ENCODE measurements at places on chromosomes 7 and 10.

- peak; percentile 45 for DNase-seq
Measured at GRCh38 chr7:1520539-1521234, 9.8 kb upstream of the MAFK start.

DNA sequence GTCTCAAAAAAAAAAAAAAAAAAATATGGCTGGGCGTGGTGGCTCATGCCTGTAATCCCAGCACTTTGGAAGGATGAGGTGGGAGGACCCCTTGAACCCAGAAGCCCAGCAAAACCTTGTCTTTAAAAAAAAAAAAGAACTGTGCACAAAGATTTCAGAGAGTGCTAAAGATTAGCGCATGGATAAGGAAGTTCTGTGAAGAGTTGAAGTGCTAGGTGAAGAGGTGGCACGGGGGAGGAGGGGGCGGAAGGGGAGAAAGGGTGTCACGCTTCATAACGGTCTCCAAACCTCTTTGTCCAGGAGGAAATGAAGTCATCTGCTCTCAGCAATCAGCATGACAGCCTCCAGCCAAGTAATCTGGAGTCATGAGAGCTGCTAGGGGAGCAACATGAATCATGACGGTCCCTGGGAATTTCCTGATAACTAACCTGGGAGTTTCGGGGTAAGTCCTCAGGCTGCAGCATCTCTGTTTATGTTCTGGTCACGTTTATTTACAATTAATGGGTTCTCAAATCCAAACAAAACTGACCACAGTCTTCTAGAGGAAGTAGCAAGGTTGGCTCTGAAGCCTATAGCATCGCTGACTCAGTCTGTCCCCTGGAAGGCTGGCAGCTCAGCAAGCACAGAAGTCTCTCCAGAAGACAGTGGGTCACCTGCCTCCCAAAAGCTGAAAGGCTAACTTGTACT, 1.9 kb upstream of the PLAU start:
- peak; percentile 100 for DNase-seq

DNA sequence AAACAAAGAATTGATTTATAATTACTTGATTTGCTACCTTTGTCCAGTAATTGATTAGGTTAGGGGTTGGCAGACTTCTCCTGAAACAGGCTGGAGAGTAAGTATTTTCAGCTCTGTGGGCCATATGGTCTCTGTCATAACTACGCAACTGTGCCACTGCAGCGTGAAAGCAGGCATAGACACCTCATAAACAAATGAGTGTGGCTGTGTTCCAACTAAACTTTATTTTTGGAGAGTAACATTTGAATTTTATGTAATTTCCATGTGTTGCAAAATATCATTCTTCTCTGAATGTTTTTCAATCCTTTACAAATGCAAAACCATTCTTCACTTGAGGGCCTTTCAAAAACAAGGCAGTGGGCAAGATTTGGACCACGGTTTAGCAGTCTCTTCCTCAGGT, 76.9 kb downstream of the GALNT17 start:
- DNase-seq, result no peak

- no peak for DNase-seq
Measured at GRCh38 chr10:126868371-126868770, 36.9 kb upstream of the DOCK1 start.

- DNase-seq, result peak; percentile 78
Measured at GRCh38 chr10:133009218-133009950, 67.0 kb upstream of the CFAP46 start.

- peak; percentile 25 for DNase-seq
Measured at GRCh38 chr7:127383123-127383835, 9.2 kb downstream of the ZNF800 start.

DNA sequence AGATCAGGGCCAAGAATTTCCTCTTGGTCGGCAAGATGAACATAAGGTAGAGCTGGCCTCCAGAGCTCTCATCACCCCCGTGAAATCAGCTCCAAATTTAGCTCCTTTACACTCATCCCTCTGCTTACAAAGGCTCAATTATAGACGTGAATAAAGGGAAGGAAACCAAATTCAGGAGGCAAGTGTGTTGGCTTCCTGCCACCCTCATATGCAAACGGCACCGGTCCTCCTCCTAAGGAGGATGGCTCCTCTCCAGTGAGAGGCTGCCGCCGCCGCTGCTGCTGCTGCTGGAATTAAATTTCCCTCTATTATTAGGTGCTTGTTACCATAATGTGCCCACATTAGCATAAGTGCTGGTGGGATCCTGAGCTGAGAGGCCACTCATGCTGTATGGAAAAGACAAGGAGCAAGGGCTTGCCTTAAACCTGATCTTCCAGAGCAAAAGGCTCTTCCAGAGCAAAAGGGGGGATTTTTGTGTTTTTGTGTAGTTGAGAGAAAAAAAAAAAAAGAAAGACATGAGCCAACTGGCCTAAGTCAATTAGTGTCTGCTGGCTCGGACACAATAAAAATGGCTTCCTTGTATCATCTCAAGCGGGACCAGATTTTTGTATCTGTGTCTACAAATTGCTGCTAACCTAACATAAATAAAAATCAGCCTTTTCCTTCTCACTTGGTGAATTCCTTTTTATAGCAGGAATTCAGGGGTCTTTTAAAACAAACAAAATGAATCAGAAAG, 68.4 kb downstream of the CDHR3 start:
- DNase-seq, result no peak
